ENCODE measurements at places on chromosomes 2 and 18.

DNA sequence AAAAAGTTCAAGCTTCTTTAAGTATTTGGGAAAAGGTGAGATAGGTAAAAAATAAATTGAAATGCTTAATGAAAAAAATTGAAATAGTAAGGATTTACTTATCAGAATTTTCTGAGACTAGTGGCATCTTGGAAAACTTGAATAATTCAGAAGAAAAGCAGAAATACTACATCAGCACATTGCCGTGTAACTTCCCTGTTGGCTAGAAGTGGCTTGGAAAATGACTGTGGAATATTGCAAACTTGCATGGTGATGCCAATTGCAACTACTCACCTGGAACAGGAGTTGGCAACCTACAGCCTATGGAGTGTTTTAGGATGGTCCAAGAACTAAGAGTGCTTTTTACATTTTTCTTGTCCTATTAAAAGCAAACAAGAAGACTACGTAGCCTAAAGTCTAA is 603.5 kb upstream of the VRK2 start:
- DNase-seq: no peak

GRCh38 chr2:115277366-115277765 is 834.9 kb downstream of the DPP10 start:
- no peak for DNase-seq

- DNase-seq: no peak
These were observed 133.7 kb downstream of the ACOXL start for GRCh38 chr2:110866045-110866444.

GRCh38 chr2:20488201-20488641 is 41.3 kb downstream of the RHOB start:
- no peak for DNase-seq

GRCh38 chr2:165114346-165114939 is 89.4 kb downstream of the SCN3A start:
- DNase-seq: peak; percentile 66

- no peak for DNase-seq
These were observed 47.1 kb downstream of the CNGA3 start for GRCh38 chr2:98393354-98393753.

- no peak for DNase-seq
These were observed 175.8 kb downstream of the IRS1 start for GRCh38 chr2:226623587-226624368.

- no peak for DNase-seq
These were observed 13.8 kb downstream of the ZNF2 start for GRCh38 chr2:95179451-95179850.

DNA sequence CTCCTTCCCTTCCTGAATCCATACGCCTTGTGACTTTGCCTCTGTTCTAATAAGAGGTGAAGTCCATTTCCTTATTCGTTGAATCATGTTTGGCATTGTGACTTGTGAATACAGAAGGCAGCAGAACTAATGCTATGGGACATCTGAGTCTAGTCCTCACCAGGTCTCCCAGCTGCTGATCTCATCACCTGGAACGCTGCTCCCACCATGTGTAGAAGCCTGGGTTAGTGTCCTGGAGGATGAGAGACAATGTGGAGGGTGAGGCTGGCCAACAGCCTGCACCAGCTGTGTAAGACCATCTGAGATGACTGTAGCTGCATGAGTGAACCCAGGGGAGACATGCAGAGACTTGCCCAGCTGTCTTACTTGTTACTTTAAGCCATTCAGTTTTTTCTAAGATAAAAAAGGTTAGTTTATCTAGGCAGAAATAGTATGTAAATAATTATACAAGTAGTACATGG is 3.5 kb upstream of the HAAO start:
- DNase-seq: no peak

DNA sequence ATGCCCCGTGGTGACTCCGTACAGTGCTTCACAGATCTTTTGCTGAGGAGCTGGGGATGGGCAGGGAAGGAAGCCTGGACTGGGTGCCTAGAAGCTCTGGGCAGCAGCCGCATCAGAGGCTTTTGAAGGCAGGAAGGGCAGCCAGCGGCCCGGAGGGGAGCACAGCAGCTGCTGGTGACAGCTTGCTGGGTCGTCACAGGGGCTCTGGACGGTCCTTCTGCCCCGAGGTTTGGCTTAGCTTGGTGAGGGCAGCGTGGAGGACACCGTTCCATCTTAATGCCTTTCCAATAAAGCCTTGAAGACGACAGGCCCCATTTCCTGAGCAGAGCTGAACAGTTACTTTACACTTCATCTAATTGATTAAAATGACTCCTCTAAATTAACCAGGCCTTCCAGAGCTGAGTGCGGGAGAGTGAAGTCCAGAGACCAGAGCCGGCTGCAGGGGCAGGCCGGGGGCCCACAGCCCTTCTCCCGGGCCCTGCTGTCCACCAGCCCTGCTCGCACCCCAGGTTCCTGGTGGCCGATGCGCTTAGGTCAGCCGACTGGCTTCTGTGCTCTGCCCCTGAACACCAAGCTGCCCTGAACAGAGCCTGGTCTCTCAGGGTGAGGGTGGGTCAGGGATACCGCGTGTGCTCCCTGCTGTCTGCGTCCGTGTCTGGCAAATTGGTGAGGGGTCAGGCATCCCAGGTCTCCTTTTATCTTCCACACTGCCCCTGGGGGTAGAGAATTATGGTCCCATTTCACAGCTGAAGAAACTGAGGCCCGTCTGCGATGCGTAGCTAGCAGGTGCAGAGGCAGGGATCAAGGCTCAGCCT is 43.5 kb downstream of the RRM2 start:
- no peak for DNase-seq

DNA sequence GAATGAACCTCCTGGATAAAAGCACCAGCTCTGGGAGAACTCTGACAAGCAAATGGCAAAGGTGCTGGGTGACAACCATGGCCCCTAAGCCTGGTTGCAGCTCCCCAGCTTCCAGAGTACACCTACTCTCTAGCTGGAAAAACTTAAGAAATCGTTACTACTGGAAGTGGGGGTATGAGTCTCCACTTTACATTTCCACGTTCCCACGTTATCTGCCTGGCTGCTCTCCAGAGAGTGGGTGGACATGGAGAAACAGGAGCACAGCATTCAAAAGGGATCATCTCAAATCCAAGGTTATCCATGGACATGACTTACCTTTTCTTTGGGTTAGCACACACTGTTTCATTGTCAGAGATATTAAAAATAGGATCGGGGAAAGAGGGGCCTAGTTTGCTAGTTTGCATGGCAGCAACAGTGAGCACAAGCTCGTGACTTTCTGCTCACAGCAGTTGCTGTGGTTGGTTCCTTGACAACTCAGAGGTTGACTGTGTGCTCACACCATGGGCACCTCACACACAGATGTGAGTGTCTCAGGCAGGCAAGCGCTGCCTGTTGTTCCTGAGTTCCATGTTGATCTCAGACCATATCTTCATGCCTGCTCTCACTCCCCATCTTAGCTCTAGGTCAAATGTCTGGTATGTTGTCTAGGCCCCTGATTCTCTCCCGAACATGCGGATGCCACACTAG is 32.5 kb downstream of the PTPN18 start:
- no peak for DNase-seq

- no peak for DNase-seq
These were observed 7.6 kb upstream of the BOK start for GRCh38 chr2:241550616-241551580.

DNA sequence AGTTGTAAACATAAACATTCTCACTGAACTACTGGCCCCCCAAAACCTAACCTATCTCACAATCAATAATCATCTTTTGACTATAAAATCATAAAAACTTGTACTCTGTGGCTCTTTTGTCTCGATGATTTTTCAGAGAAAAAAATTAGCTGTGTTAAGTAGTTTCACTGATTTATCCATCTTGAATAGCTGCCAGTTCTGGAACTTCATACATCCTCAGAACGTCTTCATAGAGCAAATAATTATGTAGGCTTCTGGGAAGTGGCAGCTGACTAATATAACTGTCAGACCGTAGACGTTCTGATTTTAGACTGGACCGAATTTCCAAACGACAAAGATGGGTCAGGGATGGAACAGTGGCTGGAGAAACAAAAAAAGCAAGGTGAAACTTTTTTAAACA is 97.3 kb upstream of the CHAC2 start:
- DNase-seq: no peak

DNA sequence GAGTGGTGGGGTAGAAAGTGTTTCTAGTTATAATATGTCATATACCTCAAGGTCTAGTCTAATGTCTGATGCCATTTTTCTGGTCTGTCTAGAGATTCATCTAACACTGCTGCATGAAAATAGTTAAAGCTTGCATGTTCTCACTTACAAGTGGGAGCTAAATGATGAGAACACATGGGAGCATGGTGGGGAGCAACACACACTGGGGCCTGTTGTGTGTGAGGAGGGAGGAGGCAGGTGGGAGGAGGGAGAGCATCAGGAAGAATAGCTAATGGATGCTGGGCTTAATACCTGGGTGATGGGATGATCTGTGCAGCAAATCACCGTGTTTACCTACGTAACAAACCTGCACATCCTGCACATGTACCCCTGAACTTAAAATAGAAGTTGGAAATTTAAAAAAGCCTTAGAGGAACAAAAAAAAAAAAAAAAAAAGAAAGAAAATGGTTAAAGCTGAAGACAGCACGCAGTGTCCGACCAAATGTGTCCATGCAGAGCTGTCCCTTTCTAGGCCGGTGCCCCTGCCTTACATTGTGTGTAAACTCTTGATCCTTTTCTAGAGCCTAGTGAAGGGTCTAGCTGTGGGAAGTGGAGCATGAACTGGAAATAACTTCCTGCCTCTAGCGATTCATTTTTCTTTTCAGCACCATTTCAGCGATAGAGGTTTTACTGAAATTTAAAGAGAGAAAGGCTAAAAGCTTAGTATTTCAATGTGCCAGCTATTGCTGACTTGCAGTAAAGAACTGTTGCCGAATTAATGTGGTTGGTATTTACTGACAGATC is 94.0 kb downstream of the FMNL2 start:
- no peak for DNase-seq

- no peak for DNase-seq
These were observed 39.5 kb upstream of the FOXI3 start for GRCh38 chr2:88492002-88492401.

GRCh38 chr2:96916156-96916630 is 46.3 kb upstream of the SEMA4C start:
- no peak for DNase-seq

GRCh38 chr2:24859968-24860600 is 60.0 kb downstream of the ADCY3 start:
- DNase-seq: no peak

DNA sequence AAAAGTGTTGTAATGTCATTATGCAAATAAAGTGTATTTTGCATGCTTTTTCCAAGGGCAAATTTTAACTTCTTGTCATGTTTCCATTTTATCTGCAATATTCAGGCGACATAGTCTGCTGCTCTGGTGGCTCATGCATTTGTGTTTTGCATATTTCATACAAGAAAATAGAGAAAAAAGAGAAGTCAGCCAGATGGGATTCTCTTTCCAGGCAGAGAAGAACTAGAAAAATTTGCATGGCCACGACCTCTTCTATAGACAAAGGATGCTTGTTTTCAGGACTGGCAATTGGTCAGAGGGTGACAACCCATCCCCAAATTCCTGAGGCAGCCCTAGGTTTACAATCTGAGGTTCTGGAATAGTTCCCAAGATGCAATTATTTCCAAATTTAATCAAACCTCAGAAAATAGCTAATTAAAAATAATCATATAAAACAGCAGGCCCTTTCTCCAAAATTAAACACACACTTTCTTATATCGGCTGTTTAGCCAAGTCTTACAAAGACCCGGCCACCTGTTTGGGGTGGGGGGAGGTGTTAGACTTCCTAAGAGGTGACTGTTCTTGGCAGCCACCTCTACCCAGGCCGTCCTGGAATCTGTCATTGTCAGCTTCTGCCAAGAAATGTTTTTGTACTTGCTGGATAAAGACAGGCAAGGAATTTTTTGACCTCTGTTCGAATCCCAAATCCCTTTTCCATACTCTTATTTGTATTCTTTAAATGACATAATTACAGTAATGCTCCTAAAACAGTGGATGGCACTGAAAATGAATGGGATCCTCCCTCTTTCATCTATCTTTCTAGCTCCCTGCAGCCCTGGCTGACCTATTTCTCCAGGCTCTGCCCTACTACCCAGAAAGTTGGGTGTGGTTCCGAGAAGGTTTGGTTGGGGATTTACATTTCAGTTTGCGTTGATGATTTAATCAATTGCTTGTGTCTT is 20.8 kb upstream of the SOS1 start:
- no peak for DNase-seq

DNA sequence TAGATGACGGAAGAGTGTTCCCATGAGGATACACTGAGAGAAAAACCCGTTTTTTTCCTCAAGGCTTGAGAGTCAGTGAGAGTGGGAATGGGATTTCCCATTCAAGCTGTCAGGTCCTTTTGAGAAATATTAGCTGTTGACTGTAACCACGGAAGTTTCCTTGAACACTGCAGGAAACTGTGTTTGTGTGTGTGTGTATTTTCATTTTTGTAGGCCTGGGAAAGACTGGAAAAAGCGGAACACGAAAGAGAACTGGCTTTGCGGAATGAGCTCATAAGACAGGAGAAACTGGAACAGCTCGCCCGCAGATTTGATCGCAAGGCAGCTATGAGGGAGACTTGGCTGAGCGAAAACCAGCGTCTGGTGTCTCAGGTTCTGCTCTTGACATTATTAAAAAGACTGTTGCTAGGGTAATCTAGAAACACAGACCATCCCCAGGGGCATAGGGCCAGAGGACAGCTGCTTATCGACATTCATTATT is 98.8 kb upstream of the EML6 start:
- DNase-seq: no peak

DNA sequence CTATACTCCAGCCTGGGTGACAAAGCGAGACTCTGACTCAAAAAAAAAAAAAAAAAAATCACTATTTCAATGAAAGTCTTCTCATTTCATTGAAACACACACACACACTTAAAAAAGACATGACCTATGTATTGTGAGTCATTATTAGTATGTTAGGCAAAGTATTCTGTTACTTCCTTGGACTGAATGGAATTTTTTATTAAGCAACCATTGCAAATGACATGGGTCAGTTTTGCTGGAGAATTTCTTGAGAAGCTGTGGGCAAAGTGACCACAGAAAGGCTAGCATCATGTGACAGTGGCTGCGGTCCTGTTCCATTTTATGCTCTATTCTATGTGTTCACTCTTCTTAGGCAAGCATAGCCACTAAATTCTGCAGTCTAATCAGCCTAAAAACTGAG is 695.7 kb downstream of the TDRD15 start:
- DNase-seq: peak; percentile 5

DNA sequence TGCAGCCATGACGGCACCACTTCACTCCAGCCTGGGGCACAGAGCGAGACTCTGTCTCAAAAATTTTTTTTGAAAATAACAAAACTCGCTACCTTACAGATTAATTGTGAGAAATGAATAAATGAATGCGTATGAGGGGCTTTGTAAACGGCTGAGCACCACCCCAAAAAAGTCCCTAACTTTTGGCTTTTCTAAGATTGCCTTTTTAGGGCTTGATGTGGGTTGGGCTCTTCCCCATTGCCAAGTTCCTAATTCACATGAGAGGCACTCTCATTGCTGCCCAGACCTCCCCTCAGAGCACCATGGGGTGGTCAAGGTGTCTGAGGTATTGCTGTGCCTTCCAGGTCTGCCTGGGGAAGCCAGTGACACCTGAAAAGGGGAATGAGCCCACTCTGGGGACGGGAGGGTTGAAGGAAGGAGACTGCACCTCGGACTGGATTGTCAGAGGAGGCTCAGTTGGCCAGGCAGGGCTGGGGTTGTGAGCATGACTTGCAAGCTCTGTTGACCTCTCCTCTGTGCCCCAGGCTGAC is 186.4 kb downstream of the PRKCE start:
- DNase-seq: no peak

GRCh38 chr18:55307505-55307904 is 280.5 kb downstream of the TCF4 start:
- no peak for DNase-seq

- no peak for DNase-seq
These were observed 7.7 kb upstream of the ARID5A start for GRCh38 chr2:96528700-96529375.

Measured in HS-5 (cell line).